ENCODE measurements at places on chromosomes 2 and 18.

DNA sequence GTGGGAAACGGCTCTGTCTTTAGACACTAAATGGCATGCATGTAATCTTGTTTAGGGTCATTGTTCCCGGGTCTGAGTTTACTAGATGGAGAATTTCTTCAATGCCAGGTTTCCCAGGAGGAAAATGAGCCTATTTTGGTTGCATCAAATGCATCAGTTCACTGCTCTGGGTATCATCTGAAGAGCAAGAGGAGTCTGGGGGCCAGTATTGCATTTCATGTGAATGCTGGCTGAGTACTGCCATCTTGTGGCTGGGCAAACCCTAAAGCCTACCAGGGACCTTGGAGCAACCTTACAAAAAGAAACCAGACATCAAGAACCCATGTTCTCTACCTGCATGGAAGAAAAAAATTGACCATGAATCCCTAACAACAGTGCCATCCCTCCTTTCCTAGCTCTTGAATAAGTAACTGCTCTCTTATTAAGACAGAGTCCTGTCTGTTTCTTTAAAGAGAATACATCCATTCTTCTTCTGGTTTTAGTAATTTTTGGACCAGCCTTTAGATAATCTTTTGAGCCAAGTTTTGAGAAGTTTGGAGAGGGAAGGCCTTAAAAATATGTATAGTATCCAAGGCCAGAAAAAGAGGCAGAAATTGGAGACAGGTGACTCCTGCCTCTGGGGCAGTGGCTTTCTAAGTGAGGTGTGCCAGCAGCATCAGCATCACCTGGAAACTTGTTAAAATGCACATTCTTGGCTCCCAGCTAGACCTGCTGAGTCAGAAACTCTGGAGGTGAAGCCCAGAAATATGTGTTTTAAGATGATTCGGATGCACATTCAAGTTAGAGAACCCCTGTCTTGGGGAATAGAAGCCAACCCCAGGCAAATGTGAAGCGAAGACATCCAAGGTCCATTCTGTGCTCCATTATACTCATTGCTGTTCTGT is 261.0 kb upstream of the CXCR4 start:
- DNase-seq: peak; percentile 64

DNA sequence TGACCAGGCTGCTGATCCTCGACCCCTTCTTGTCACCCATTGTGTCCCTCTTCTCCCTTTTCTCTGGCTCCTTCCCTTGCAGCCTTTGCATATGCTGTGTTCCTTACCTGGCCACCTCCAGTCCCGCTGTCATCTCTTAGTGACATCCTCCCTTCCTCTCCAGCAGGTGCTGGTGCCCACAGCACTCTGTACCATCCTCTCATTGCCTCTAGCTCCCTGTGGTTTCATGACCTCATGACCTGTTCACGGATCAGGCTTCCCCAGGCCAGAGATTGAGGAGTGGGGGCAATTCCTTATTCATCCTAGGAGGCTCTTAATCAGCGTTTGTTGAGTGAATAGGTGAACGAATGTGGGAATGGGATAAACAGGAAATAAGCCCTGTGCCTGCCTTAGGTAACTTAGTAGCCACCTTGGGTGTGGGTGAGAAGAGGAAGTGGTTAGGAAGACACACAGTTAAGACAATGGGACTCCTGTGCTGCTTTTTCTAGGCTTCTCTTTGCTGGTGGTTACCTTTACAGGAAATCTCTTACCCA is 35.5 kb downstream of the ITGA6 start:
- DNase-seq: no peak

GRCh38 chr2:1607971-1608688 is 136.2 kb downstream of the PXDN start:
- no peak for DNase-seq

DNA sequence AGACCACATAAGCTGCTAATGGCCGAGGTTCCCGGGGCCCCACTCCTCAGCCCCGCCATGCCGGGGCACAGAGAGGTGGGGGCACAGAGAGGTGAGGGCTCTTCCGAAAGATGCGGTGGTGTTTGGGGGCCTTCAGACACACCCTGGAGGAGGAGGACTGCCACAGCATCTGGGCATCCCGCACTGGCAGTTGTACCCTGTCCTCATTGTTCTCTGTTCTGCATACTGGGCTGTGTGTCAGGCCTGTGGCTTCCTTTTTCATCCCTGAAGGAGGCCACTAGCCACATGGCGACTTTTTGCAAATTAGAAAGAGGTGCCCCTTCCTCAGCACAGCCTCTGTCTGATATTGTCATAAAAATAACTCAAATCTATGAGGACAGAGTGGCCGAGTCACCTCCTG is 150.1 kb downstream of the CTIF start:
- no peak for DNase-seq

DNA sequence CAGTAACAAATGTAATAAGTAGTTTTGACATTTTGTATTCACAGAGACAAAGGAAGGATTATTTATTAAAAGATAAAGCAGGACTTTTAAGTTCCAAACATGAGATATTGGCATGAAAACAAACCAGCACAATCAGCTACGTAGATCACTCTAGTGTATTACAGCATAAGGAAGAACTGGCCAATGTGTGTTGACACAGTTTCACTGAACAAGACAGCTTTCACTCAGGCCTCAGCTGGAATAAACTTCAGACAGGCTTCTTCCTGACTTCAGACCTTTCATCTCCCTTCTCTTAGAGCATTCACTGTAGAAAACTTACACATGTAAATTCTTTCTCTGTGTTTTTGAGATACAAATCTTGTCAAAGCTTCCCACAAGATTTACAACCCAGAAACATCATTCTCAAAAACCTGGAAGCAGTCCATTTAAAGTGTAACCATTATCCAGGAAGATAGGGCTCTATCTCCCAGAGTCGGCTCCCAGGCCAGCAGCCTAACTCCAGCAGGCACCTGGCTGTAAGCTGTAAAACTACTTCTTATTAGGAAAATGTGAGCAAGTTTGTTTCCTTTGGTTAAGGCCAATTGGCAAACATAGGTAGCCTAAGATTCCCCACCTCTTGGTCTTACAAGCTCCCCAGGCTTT is 768.3 kb upstream of the CDH7 start:
- no peak for DNase-seq

DNA sequence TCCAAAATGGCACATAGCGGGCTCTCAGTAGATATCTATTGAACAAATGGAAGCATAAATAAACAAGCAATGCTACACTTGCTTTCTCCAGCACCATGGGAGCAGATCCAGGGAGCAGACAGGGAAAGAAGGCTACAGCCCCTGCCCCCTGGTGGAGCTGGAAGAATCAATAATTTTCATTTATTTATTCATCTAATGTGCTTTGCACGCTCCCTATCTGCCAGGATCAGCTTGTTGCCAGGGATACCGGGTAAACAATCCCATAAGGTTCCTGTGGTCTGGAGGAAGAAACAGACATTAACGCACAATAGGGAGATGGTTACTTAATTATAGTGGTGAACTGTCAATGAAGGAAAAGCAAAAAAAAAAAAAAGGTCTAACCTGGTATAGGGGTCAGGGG is 40.1 kb upstream of the CLASP1 start:
- no peak for DNase-seq

- no peak for DNase-seq
Observed at GRCh38 chr2:56185101-56185581, 1.4 kb downstream of the CCDC85A start.

GRCh38 chr18:39223283-39223682 is 1657.7 kb upstream of the CELF4 start:
- no peak for DNase-seq

DNA sequence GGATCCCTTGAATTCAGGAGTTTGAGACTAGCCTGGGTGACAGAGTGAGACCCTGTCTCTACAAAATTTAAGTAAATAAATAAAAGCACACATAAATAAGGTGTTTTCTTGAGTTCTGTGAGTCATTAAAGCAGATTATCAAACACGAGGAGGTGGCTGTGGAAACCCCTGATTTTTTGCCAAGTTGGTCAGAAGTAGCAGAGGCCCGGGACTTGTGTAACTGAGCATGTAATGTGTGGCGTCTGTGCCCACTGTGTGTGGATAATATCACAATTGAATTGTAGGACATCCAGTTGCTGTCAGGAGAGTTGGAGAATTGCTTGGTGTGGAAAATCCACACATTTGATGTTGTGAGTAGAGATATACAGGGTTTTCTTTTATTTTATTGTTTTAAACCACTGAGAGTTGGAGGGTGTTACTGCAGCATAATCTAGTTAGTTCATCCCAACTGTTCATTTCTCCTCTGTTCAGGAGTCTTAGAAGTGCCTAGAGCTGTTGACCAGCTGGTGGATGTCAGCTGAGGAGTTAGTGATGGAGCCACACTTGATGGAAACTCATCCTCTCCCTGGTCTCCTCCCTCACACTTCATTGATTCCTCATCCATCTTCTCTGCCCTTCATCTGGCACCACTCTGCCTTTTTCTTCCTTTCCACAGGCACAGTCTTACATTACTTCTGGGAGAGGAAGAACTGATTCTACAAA is 45.9 kb upstream of the RHOB start:
- no peak for DNase-seq

GRCh38 chr2:136323195-136323594 is 205.2 kb upstream of the CXCR4 start:
- no peak for DNase-seq

GRCh38 chr18:35409911-35410310 is 32.8 kb upstream of the ZNF396 start:
- no peak for DNase-seq

GRCh38 chr18:51522821-51523220 is 325.3 kb upstream of the MEX3C start:
- no peak for DNase-seq

- DNase-seq: no peak
Observed at GRCh38 chr2:215839816-215840215, 173.5 kb downstream of the MREG start.

GRCh38 chr2:17959833-17960232 is 81.4 kb downstream of the KCNS3 start:
- DNase-seq: no peak

DNA sequence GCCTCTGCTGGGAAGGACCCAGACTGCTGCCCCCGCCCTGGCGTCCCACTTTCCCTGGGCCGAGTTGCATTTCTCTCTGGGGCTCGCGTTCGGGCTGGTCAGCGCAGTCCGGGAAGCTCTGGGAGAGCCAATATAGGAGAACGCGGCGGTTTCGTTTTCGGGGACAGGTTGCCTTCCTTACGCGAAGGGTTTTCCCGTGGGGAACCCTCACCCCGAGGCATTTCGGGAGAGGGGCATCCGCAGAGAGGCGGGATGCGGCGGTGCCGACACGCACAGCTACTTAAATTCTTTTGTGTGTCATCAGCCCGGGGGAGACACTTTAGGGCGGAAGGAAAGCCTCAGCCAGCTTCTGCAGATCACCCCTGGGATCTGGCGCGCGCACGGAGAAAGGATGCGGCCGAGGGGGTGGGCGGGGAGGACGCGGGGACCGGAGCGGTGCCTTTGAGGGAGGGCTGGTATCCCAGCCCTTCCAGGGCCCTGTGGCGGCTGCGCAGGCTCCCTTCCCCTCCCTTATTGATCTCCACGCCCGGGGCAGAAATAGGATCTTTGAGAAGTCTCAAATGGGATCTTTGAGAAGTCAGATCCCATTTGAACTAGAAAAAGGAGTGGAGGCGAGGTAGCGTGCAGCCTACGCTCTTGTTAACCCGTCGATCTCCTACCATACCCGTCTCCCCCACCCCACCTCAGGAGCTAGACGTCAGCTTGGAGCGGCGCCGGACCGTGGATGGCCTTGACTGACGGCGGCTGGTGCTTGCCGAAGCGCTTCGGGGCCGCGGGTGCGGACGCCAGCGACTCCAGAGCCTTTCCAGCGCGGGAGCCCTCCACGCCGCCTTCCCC is 1.2 kb downstream of the GATA6 start:
- DNase-seq: no peak

GRCh38 chr2:201964631-201965206 is 68.9 kb upstream of the FZD7 start:
- peak; percentile 3 for DNase-seq

- DNase-seq: no peak
Observed at GRCh38 chr2:62307469-62308389, 111.8 kb downstream of the B3GNT2 start.

DNA sequence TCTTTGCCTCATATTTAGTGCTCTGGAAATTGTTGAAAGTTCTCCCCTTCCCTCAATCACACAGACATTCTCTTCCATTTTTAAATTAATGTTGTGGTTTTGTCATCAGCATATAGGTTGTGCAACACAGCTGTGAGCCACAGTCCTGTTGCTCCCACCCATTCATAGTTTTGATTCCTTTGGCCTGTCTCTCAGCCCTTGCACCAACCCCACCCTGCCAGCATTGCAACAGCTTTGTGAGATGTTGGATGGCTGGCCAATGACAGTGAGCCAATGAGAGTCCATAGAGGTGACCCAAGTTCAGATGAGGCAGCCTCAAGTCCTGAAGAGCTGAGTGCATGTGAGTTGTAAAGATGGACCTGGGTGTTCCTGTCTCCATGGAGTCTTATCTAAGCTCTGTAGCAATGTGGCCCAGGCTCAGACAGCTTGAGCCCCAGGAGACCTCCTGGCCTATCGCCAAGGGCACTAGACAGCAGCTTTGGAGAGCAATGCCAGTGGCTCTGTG is 775.5 kb downstream of the RNF144A start:
- DNase-seq: no peak

All from activated CD4-positive, alpha-beta T cell treated with anti-CD3 and anti-CD28 coated beads for 24 hours (primary cell).